Myometrial cell (primary cell): ENCODE measurements at places on chromosomes 1 and 21. TPM values are rescaled to one million over a fixed set of nuclear protein-coding genes. Genes with fewer than 3 reads are reported as not detected.

Gene TMEM63A
- total RNA-seq: 9.2 and 16.7 TPM in 2 replicates

Gene KTI12
- 12.2 and 12.7 TPM in 2 replicates for total RNA-seq

Gene IFFO2
- 2.8 and 3.7 TPM in 2 replicates for total RNA-seq

Gene RPF1
- total RNA-seq: 42.1 and 45.2 TPM in 2 replicates

Gene SMIM1
- total RNA-seq: 1.7 and 7.6 TPM in 2 replicates

Gene CNIH3
- total RNA-seq: 0.29 TPM in 1 of 2 replicates, not detected in the other

Gene LEMD1
- not detected in 2 replicates for total RNA-seq

Gene GMEB1
- 6.4 and 8.1 TPM in 2 replicates for total RNA-seq

Gene OR6K3
- total RNA-seq: not detected in 2 replicates

Gene MAP10
- total RNA-seq: 1.2 TPM in 2 replicates
